Activated CD4-positive, alpha-beta memory T cell treated with anti-CD3 and anti-CD28 coated beads for 36 hours (primary cell): ENCODE measurements at places on chromosomes 12 and 14. TPM values are rescaled to one million over a fixed set of nuclear protein-coding genes. Genes with fewer than 3 reads are reported as not detected.

GUCY2C gene
- not detected for total RNA-seq

SAMD15 gene
- not detected for total RNA-seq

DNA sequence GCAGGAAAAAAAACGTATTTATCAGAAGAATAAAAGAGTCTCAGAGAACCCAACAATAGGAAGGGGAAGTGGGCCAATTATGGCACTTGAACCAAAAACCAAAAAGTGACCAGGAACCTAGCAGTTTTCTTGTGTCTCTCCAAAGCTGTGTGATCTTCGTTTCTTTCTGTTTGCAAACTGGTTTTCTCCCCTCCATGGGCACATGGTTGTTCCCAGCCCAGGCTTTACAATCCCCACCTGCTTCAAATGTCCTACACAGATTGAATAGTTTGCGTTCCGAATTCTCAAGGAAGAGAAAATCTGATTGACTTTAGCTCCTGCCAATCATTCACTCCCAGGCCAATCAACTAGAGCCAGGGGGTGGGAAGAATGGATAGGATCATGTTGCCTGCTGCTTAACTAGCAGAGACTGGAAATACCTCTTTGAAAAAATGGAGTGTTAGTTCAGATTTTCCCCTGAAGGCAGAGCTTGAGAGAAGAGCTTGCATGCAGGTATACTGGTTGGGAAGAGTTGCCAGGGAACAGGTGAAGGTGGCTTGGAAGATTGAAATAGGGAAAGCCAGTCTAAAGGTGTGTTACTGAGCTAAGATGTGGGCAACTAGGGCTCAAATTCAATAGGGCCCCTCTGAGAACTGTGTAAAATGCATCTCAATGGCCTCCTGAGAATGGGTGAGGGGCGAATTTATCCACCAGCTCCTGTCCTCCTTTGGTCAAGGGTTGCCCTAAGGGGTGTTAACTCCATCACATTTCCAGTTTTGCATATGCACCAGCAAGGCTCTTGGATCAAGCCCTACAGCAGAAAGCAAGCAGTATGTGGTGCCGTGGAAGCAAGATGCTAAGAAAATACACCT is 106.4 kb upstream of the SRRM4 start:
- H3K36me3 ChIP-seq: no peaks in the 10 kb centered on the region
- peaks cover 2% of the 10 kb centered on the region for H3K27me3 ChIP-seq
- no peak overlapping the region for H3K27ac ChIP-seq

CACNA1C gene
- 0.07 TPM for total RNA-seq

DNA sequence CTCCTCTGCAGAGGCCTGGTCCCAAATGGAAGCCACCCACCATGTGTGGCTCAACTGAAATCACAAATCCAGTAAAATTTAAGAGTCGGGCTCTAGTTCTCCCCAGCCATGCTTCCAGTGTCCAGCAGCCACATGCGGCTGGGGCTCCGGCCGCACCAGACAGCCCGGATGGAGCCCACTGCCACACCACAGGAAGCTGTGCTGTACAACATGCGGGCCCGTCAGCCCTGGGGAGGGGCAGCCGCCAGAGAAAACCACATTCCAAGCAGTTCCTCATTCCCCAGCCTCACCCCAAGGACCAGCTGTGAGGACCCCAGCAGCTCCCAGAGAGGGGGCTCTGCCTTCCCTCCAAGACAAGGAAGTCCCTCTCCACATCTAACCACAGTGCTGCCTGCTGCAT is 135.0 kb downstream of the NCOR2 start:
- no peak for DNase-seq
- H3K27me3 ChIP-seq: no peaks in the 10 kb centered on the region

KLRC3 gene
- total RNA-seq: not detected

GRCh38 chr12:115194448-115194847 is 510.5 kb upstream of the TBX3 start:
- H3K27ac ChIP-seq: no peak overlapping the region
- no peak for DNase-seq
- H3K4me3 ChIP-seq: no peak overlapping the region

DNA sequence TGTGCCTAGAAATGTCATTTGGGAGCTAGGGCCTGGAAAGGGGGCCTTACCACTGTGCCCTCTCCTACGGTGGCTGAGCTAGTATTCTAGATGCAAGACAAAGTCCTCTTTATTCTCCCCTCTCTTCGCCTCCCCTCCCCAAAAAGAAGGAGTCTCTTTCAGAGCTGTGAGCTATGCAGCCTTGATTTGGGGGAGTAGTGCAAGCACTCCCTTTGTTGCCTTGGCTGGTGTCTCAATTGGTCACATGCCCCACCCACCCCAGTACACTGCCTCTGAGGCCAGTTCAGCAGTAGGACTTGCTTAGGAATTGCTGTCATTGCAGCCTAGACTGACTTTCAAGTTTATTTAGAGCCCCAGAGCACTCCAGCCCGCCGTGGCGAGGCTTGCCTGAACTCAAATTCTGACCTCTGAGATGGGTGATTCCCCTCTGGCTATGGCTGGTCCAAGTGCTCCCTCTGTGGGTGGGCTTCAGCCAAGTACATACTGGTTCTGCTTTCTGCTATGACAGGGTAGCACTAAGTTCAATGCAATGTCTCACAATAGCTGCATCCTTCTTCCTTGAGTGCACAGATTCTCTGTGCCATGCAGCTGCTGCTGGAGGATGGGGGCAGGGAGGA is 37.0 kb upstream of the FBXO33 start:
- H3K4me3 ChIP-seq: no peak overlapping the region
- peaks cover 4% of the 10 kb centered on the region for H3K27me3 ChIP-seq
- H3K36me3 ChIP-seq: no peaks in the 10 kb centered on the region
- no peak overlapping the region for H3K27ac ChIP-seq
- DNase-seq: peak; percentile 55

SLC6A15 gene
- total RNA-seq: 0.12 TPM
